Stimulated activated CD8-positive, alpha-beta memory T cell treated with anti-CD3 and anti-CD28 coated beads, Interleukin-7, amount 100 ng/mL, for 4 hours (primary cell): ENCODE measurements at places on chromosomes 3 and 15.

DNA sequence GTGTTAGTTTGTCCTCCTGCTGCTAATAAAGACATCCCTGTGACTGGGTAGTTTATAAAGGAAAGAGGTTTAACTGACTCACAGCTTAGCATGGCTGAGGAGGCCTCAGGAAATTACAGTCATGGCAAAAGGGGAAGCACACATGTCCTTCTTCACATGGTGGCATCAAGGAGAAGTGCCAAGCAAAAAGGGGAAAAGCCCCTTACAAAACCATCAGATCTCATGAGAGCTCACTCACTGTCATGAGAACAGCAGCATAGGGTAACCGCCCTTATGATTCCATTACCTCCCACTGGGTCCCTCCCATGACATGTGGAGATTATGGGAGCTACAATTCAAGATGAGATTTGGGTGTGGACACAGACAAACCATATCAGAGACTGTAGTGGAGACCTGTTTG lies 27.0 kb downstream of the TM2D3 start:
- DNase-seq: no peak

- DNase-seq: no peak
Observed at GRCh38 chr15:70852501-70853317, 1.2 kb downstream of the LARP6 start.

- DNase-seq: no peak
Observed at GRCh38 chr3:159649951-159650350, 338.7 kb upstream of the IL12A start.

GRCh38 chr3:150149651-150150051 lies 179.0 kb upstream of the PFN2 start:
- DNase-seq: no peak

GRCh38 chr3:197959891-197960693 lies at the start of gene LMLN:
TSS of gene LMLN (plus strand) at chr3:197960217. CDS start at chr3:197960246, 29 bp downstream.
- peak; percentile 91 for DNase-seq

GRCh38 chr15:89187301-89187985 lies 33.9 kb downstream of the RLBP1 start:
- DNase-seq: no peak

- DNase-seq: no peak
Observed at GRCh38 chr3:151906751-151907150, 33.3 kb downstream of the SUCNR1 start.
